Epithelial cell of prostate (primary cell): ENCODE measurements at places on chromosomes 4 and X.

DNA sequence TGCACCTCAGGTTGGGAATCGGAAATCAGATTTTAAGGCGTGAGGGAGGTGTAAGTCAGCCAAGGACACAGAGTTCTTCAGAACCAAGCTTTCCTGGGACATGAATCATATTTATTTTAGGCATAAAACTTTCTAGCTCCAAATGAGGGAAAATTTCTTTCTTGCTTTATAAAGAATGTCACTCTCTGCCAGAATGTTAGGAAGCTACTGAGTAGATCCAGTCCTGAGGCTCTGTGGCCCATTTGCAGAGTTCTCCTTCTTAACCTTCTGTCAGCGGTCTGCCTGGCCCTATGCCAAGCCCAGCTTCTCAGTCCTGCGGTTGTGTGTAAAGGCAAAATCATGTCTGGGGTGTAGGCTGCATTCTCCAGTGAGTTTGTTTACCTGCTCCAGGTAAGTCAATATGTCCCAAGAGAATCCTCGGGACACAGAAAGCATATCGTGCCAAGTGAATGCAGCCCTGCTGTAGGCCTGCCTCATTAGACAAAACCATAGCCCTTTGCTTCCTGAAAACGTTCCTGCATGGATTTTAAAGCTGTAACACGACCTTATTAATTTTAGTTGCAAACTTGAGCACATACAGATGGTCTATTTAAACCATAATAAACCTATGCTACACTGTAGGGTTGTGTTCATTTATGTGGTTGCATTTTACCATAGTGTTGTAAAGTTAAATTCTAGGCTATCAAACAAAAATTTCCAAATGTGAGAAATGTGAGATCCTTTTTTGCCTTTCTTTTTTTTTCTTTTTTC, 29.2 kb upstream of the CCNI start:
- DNase-seq = peak; percentile 31

- DNase-seq = no peak
Measured at GRCh38 chr4:184662236-184662635, 12.7 kb downstream of the PRIMPOL start.

DNA sequence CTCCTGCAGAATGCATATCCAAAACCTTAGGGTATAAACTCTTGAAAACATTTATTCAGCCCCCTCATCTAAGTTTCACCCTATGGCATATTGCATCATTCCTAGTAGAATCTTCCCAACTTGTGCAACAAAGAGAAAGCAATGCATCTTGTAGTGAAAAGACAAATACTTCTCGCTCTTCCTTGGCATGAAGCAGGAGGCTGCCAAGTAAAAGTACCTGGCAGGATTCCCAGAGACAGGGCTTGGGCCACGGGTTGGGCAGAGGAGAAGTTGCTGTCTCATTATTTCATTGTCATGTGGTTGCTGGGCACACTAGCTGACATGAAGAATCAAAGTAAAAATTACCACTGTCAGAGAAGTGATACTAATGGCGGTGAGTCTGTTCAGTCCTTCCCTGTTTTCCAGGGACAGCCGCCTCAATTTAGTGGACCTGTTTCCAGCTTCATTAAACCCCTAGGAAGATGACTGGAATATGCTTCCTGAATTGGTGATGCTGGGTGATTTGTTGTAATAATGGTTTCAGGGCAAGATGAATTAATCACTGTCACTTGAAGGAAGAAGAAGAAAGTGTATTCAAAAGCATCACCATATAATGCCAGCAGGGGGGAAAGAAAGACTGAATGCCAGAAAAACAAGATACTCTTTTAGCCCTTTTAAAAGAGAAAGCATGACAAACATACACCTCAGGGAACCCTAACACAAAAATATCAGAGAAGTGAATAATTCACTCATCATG, 380.5 kb upstream of the IGFBP7 start:
- peak; percentile 18 for DNase-seq

DNA sequence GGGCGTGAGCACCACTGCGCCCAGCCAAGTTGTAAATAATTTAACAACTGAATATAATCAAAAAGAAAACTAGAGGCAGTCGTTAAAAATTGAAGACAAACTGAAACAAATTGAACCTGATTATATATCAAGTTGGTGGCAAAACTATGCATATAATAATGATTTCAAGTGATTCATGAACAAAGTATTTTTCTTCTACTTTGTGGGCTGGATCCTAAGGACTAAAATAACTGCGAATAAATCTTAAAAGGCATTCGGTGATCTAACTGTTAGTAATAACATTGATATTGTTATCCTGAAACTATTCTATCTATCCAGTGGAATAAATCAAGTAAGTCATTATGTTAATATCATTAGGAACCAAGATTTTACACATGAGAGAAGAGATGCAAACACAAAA, 21.2 kb upstream of the USP9X start:
- DNase-seq = no peak

GRCh38 chr4:101853028-101853427, 62.5 kb downstream of the BANK1 start:
- DNase-seq = no peak

DNA sequence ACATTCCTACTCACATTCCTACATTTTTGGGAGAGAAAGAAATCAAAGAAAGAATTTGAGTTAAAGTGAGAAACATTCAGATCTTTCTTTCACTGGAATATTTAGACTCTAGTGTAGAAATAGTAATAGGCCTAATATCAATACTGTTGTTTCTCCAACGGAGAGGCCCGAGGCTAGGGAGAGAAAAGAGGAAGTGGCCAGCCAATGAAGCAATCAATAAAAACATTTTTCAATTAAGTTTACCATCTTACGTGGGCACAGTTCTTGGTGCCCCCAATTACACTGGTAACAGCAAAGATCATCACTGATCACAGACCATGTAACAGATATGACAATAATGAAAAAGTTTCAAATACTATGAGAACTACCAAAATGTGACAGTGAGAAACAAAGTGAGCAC, 281.4 kb downstream of the GPM6A start:
- DNase-seq = no peak

GRCh38 chr4:159395693-159396092, 292.8 kb downstream of the RAPGEF2 start:
- DNase-seq = no peak

- DNase-seq = peak; percentile 74
Measured at GRCh38 chr4:101649790-101650515, 140.6 kb upstream of the BANK1 start.

DNA sequence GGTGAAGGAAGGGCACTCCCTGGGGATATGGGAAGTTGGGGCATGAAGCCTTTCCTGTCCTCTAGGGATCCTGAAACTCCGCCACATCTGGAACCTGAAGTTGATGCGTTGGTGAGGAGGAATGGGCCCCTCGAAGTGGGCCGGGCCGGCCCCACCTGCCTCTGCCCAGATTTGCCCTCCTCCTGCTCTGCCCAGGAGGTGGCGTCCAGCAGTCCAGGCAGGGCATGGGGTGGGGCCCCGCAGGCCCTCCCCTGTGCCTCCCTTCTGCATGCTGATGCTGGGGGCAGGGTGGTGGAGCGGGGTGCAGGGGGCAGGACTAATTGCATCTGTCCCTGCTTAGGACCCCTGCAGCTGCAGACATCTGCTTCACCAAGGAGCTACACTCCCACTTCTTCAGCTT, 1.8 kb downstream of the TAFAZZIN start:
- no peak for DNase-seq

DNA sequence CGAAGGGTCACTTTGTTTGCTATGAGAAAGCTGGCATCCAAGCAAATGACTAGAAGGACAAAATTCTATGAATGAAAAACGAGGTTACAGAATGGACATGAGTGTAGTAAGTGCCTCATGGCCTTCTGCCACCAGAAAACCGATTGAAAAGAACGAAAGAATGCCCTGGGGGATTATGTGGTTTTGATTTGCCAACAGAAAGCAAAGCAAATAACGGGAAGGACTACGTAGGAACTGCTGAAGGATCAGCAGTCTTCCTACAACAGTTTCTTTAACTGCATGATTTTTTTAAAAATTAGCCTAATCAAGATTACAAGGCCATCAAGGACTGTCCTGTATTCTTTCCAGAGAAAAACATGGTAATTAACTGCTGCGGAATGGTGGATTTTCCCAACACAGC, 50.6 kb downstream of the NRK start:
- no peak for DNase-seq

GRCh38 chr4:16334601-16335000, 108.3 kb upstream of the TAPT1 start:
- DNase-seq = no peak

GRCh38 chrX:133634416-133634815, 219.1 kb upstream of the GPC4 start:
- DNase-seq = no peak

DNA sequence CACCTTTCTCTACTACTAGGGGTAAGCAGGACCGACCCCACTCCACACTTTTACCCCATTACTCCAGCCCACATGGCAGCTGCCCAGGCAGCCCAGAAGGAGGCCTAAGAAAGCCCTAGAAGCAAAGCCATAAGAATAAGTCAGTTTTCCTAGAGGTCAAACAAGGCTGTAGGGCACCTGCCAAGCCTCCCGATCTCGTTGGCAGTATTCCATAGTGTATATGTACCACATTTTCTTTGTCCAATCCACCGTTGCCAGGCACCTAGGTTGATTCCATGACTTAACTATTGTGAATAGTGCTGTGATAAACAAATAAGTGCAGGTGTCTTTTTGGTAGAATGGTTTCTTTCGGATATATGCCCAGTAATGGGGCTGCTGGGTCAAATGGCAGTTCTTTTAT, 54.2 kb downstream of the RHOXF2B start:
- no peak for DNase-seq

DNA sequence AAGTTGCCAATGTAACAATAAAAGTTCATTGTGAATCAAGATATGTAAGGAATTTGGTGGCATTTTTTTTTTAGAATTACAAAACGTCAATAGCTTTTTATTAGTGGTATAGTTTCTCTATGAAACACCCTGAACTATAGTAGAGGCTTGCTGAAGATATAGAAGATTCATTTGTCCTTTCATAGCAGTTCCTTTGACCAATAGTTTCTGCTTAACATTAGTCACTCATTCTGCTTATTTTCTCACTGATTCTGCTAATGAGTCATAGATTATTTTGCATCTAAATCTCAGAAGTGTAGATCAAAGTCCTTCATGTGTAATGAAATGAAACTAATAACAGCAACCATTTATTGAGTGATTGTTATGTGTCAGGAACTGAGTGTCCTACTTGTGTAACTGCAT, 205.0 kb upstream of the TET2 start:
- DNase-seq = peak; percentile 58

- no peak for DNase-seq
Measured at GRCh38 chr4:55296096-55296495, 49.9 kb upstream of the SRD5A3 start.

DNA sequence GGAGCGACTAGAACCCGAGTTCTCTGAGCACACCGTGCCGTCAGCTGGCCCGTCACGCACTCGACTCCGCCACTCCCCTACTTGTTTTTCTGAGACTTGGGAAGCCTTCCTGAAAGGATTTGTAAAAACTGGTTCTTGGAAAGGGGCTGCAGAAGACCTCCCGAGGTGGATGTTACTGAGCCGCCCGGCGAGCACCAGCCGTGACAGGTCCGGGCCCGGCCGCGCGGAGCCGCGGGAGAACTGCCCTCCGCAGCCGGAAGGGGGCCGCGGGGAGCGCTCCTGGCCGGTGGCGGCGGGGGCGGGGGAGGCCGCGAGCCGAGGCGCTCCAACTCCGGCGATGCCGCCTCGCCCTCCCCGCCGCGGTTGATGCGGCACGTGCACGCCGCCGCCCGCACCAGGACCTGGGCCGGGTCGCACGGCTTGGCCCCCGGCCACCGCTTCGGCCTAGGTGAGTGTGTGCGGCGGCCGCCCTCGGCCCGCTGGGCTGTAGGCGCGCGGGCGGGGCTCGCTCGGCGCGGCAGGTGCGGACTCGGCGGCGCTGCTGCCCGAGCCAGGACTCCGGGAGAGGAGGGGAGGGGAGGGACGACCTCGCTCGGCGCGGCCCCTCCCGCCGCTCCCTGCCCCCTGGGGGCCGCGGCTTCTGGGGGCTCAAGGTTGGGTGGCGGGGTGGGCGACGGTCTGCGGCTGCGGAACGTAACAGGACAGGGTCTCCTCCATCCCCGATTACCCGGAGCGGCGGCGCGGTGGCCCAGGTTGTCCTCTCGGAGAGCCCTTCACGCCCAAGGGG, 1.7 kb downstream of the SPRY1 start:
- DNase-seq = no peak

- DNase-seq = no peak
Measured at GRCh38 chrX:149643496-149643895, 11.9 kb upstream of the TMEM185A start.
